ENCODE measurements at places on chromosomes 6 and 20.

GRCh38 chr6:167013067-167013466 is 13.9 kb downstream of the CEP43 start:
- DNase-seq = no peak

GRCh38 chr6:158772172-158772571 is 47.0 kb downstream of the EZR start:
- no peak for DNase-seq

- no peak for DNase-seq
Measured at GRCh38 chr6:169425628-169426370, 172.2 kb upstream of the THBS2 start.

DNA sequence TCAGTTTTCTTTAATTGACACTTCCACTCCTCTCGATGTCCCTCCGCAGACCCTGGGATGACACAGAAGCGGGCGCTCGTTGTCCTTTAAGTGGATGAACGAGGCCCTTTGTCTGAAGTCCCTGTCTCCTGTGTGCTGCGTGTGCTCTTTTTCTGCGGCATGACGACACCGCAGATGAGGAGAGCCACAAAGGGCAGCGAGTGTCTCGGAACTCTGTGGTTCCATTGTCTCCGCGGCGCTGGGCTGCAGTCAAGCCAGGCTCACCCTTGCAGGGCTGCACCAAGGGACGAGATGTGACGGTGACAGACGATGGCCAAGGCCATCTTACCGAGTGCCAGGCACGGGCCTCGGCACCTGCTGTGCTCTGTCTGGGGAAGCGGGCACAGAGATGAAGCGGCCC is 10.6 kb downstream of the PRR18 start:
- DNase-seq = no peak

GRCh38 chr6:40599555-40599954 is 12.4 kb upstream of the LRFN2 start:
- DNase-seq = no peak

GRCh38 chr6:48449002-48449401 is 338.0 kb upstream of the PTCHD4 start:
- no peak for DNase-seq

GRCh38 chr6:167701010-167701409 is 125.7 kb upstream of the AFDN start:
- DNase-seq = no peak

- no peak for DNase-seq
Measured at GRCh38 chr6:53112404-53112803, 36.2 kb downstream of the GCM1 start.

DNA sequence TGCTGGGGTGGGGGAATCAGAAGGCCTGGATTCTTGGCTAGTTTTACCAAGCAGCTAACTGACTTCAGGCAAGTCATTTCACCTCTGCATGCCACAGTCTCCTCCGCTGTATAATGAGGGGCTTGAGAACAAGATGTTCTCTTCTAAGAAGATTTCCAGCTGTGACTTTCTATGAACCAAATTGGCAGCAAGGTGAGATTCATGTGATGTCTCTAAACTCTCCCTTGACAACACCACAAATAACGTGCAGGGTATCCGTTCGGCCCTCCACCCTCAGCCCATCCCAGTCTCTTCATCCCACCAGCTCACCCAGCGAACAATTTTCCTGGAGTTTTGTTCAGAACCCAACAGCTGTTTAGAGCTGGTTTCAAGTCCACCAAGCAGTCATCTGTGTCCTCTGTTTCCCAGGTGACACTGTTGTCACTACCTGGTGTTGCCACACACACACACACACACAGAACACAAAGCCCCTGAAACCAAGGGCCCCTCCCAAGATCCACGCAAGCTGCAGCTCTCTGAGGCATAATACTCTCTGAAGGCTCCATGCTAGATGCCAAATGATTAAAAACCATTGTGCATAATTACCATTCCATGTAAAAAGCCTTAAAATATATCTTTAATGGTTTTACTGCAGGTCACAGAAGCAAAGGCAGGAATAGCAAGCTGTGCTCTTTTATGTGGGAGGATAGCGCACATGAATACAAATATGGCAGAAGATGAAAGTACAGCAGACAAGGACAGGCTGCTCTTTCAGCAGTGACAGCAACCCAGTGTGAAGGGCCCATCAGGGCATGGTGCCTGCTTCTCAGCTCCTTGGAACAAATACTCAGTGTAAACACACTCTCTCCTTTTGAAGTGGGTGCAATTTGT is 48.2 kb downstream of the ARHGAP18 start:
- no peak for DNase-seq

DNA sequence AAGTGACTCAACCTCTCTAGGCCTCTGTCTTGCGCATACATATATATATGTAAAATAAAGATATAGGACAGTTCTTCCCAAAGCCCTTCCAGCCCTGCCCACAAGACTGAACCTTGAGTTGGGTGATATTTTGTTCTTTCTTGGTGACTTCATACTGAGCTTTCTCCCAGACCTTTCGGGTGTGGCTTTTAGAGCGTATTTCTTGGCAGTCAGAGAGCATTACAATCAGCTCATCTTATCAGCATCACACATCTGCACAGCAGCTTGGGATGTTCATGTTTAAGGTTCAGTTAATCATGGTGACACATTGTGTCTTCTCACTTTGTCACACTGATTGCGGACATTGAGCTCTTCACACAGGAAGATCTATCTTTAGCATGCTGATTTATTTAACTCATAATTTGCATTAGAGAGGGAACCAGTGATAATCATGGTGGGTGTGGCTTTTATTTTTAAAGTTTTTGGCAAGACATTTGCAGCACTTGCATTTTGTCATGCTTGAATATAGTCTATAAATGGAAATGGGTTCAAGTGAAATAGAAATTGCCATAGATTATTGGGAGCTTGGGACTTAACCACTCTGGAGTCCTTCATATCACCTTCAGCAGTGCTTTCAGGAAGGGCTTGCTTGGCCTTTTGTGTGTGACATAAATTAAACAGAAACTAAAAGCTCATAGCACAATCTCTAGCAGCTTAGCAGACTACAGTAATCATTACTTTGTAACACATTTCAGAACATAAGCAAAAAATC is 8.3 kb downstream of the KIF3B start:
- peak; percentile 93 for DNase-seq
